ENCODE measurements at places on chromosomes 7 and 10.

DNA sequence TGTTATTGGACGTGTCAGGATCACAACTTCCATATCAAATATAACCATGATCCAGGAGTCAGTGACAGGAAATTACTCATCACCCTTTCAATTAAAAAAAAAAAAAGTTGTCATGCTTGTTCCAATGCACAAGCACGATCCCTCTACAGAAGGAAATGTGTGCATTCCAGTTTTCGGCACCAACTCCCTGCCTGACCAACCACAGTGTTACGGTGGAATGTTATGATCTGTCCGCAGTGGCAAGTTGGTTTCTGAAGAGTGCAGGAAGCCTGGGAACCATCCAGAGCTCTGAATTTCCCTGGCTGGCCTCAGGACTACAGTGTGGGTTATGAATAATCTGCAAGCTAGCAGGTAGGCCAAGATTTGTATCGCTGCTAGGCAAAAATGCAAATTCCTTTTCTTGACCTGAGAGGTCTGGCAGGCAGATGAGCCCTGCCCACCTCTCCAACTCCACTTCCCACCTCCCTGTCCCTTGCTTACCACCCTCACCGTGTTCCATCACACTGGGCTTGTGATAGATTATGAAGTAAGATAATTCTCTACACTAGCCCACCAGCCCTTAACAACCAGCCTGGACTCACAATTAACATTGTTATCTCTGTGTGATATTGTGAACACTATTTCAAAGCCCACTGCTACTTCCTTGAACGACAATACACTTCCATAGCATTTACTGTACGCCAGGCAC is 20.4 kb downstream of the FRMPD2 start:
- no peak for DNase-seq

GRCh38 chr10:104119996-104120395 is 2.0 kb upstream of the SFR1 start:
- DNase-seq: no peak

- no peak for DNase-seq
These were observed 21.8 kb downstream of the PWWP2B start for GRCh38 chr10:132418527-132419416.

GRCh38 chr7:111801277-111801676 is 239.0 kb upstream of the IMMP2L start:
- no peak for DNase-seq

- no peak for DNase-seq
These were observed 51.7 kb upstream of the PPIF start for GRCh38 chr10:79295563-79295962.

- DNase-seq: no peak
These were observed 33.6 kb downstream of the MBL2 start for GRCh38 chr10:52738951-52739350.

DNA sequence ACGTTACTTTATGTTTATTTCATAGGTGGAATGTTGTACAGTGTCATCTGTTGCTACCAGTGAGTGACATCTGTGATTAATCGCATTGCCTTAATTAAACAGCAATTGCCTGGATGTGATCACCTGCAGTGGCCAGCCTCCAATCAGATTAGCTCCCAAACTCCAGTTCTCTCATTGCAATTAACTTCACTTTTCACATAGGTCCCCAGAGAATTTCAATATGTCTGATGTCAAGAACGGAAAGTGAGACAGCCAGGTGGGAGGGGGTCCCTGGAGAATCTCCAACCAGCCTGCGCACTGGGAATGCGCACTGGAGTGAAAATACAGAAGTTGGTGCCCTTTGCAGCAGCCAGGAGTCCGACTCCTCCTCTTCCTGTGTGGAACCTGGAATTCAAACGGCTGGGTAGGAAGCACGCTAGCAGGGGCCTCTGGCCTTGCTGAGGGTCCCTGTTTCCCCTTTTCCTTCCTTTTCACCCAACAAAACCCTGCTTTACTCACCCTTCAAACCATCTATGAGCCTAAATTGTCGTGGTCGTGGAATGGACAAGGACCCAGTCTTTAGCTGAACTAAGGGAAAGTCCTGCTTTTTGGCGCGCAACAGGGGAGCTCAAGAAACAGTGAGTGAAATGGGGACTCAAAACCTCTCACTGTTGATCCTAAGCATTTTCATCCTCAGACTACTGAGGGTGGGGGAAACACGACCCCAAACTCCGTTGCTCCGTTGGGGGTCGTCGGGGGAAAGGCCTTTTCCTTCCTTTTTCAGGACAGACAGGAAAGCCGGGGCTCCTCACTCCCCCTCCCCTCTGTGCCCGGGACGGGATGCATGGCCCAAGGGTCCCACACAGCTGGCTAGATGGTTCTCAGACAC is 1355.5 kb upstream of the LRRTM3 start:
- no peak for DNase-seq

DNA sequence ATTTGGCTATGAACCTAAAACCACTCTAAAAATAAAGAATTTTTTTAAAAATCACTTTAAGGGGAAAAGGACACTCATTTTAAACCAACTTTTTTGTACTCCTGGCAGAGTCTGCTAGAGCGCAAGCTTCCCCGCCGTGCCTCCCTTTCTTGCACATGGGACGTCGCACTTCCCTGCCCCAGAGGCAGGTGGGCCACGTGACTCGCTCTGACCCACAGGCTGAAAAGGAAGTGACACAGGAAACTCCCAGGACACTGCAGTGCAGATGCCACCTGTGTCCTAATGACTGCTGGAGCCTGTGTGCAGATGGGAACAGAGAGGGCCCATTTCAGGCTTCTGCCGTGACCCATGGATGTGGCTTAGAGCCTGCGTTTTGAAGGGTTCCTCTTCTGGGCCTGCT is 142.1 kb upstream of the LANCL2 start:
- no peak for DNase-seq

DNA sequence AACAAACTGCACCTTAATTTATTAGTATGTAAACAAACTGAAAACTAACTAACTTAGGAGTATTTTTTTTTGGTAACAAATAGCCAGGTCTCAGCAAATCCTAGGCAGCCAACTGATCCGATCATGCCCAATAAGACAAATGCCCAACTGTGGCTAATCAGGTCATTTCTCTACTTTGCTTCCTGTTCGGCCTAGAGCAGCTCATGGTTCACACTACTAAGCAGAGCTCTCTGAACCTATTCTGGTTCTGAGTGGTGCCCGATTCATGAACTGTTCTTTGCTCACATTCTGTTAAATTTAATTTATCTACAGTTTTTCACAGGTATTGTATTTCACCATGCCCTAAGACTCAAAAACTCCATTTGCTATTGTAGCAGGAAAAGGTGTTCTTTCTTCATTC is 55.1 kb downstream of the CCDC3 start:
- DNase-seq: no peak

- DNase-seq: no peak
These were observed 226.5 kb downstream of the INHBA start for GRCh38 chr7:41476460-41476803.
